Stimulated activated CD4-positive, alpha-beta T cell treated with anti-CD3 and anti-CD28 coated beads, Interleukin-1b, Interleukin-23, amount 100 ng/mL, for 1 hour (primary cell): ENCODE measurements at places on chromosomes 7 and 10.

- DNase-seq, result no peak
Observed at GRCh38 chr10:120039046-120039445, 146.5 kb downstream of the SEC23IP start.

GRCh38 chr10:42997151-42997848, 79.6 kb upstream of the RET start:
- no peak for DNase-seq

DNA sequence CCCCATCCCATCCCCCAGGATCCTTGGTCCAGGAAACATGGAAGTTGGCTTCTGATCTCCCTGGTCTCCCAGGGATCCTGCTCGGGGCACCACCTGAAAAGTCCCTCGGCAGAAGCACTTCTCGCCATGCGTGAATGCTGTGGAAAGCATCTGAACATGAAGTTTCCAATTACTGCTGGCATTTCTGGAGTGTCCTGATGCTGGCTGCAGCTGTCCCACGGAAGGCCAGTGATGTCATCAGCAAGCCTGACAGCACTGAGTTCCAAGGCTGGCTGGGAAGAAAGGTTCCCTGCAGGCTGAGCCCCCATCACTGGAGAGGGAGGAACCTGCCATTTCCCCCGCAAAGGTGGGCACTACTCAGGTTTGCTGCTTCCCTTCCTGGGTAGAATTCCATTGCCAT, 71.4 kb downstream of the KCNMA1 start:
- no peak for DNase-seq

DNA sequence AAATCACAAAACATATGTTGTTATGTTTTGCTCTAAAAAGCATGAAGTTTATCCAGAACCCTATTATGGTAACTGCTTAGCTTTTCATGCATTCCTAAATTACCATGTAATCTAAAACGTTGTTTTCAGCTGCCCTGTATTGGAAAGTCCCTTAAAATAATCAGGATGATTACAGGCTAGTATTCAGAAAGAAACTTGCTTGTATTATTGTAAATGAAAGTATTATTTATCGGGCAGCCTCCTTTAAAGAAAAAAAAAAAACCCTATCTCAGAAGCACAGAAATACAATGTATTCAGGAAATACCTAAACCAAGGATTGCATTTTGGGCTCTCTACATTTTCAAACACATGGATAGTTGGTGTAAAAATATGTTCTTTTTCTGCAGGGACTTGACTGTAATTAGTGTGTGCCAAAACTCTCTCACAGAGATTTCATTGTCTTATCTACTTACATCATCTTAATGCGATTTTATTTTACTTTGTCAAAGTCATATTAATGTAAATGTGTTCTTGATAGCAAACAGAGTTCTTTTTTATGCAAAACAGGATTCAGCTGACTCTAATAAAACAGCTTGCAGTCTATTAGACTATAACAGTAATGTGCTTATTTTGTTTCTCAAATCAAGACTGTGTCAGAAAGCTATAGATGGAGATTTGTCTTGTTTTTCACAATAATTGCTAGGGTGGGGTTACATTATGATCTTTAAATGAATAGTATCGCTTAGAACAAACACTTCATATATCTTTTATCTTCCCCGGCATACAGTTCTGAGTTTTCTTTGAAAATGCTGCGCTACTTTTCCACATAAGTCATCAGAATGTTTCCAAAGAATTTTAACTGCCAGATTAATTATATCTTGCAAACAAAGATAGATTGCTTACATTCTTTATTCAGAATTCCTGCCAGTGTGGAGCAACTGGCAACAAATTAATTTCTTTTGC, 65.3 kb upstream of the ARID5B start:
- DNase-seq, result no peak

- DNase-seq, result no peak
Observed at GRCh38 chr7:40199076-40199802, 64.4 kb downstream of the SUGCT start.

DNA sequence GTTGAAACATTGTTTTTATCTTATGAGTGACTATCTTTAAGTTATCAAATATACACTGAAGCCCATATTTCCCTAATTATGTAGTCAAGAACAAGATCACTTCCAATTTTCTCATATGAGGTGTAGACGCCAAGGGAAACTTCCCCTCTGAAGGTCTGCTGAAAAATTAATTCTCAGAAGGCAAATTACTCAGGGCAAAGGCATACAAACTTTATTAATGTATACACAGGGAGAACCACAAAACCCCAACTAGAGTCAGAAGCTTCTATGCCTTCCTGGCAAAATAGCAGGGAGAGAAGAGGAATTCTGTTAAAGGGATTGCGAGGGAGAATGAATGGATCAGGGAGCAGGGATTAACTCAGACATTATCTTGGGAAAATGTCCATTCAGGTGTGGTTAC, 83.4 kb downstream of the DOCK4 start:
- no peak for DNase-seq

GRCh38 chr7:75880242-75880641, 1.4 kb downstream of the RHBDD2 start:
- no peak for DNase-seq

DNA sequence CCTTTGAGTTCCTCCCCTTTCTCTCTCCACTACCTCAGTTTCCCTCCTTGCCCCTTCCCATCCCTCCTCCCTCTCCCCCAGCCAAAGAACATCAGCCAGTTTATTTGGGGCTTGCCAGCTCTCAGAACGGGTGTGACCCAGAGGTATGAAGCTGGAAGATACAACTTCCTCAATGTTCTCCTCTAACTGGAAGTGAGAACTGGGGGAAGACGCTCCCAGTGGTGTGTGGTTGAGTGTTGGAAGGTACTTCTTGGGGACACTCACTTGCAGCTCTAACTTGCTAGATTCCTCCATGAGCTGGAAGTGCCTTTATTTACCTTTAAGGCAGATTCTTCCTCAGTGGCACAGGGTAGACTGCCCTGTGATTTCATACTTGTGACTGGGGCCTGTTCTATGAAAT, 110.5 kb upstream of the HABP2 start:
- DNase-seq, result no peak

DNA sequence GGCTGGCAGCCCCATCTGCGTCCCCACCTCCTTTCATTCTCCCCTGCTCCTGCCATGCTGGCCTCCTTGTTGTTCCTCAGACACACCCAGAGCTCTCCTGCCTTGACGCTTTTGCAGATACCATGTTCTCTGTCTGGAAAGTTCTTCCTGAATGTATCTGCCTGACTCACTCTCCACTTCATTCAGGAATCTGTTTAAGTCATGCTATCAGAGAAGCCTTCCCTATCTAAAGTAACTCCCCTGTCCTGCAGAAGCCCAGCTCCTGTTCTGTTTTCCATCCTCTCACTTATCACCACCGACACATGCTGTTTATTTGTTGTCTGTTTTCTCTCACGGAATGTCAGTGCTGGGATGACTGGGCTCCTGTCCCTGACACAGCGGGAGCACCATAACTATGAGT, 82.0 kb downstream of the AFAP1L2 start:
- no peak for DNase-seq

- no peak for DNase-seq
Observed at GRCh38 chr7:73899731-73900142, 38.8 kb downstream of the TMEM270 start.

DNA sequence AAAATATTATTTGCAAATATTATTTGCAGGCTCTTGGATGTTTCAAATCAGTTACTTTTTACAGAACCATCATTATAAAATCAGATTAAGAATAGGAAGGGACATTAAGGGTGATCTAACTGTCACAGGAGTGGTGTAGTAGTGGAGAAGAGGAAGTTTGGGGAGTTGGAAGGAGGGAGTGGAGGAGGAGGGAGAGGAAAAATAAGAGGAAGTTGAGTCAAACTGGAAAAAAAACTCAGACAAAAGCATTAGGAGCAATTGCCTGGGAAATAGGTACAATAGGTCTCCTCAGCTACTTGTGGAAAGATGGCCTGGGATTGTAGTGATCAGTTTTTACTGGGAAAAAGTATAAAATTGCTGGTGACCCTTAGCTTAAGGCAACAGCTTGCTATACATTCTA, 77.7 kb upstream of the GPR37 start:
- no peak for DNase-seq

- no peak for DNase-seq
Observed at GRCh38 chr7:25368599-25369201, 140.4 kb upstream of the NPVF start.

DNA sequence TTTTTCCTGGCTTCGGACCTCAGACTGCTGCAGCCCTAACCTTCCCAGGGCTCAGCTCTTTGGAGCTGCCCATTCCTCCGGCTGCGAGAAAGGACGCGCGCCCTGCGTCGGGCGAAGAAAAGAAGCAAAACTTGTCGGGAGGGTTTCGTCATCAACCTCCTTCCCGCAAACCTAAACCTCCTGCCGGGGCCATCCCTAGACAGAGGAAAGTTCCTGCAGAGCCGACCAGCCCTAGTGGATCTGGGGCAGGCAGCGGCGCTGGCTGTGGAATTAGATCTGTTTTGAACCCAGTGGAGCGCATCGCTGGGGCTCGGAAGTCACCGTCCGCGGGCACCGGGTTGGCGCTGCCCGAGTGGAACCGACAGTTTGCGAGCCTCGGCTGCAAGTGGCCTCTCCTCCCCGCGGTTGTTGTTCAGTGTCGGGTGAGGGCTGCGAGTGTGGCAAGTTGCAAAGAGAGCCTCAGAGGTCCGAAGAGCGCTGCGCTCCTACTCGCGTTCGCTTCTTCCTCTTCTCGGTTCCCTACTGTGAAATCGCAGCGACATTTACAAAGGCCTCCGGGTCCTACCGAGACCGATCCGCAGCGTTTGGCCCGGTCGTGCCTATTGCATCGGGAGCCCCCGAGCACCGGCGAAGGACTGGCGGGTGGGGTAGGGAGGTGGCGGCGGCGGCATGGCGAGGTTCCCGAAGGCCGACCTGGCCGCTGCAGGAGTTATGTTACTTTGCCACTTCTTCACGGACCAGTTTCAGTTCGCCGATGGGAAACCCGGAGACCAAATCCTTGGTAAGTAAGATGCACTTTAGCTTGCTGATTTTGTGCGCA, at the start of gene PLXDC2:
TSS of gene PLXDC2 (plus strand) at position 22 of the 820 bp plus-strand sequence.
- DNase-seq, result no peak

GRCh38 chr10:125296598-125296997, 136.2 kb upstream of the CTBP2 start:
- DNase-seq, result no peak

DNA sequence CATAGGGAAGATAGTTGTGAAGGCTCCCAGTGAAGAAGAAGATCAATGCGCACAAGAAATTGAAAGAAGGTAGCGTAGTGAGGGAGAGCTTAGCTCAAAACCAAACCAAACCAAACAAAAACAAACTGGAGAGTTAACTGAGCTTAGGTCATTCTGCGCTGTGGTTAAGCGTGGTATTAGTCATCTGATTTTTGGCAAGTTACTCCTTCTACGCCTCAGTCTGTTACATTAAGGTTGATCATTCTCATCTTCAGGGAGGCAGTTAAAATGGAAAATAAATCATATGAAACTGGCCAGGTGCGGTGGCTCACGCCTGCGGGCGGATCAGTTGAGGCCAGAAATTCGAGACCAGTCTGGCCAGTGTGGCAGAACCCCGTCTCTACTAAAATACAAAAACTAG, 259.7 kb downstream of the EXOC4 start:
- DNase-seq, result no peak

- DNase-seq, result no peak
Observed at GRCh38 chr10:55628260-55628701, 732.8 kb downstream of the ZWINT start.

DNA sequence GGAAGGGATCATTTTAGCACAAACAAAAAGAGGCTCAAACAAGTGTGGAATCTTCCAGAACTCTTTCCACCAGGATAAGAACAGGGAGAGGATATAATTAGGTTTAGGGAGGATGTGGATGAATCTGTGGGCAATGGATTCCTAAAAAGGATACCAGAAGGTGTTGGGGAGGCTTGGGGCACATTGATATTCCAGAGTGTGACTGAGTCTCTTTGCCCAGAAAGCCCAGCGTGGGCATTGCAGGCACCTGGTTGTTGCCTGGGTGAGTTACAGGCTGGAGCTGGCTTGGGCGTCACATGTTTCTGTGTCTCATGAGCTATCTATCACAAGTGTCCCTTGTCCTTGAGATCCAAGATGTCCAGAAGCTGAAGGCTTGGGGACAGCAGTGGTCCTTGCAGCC, 3.3 kb downstream of the COL26A1 start:
- DNase-seq, result no peak

- DNase-seq, result no peak
Observed at GRCh38 chr7:144035385-144035784, 13.4 kb upstream of the OR2A5 start.

GRCh38 chr10:64708884-64709681, 1187.9 kb downstream of the REEP3 start:
- DNase-seq, result no peak
